Stimulated activated CD4-positive, alpha-beta T cell treated with anti-CD3 and anti-CD28 coated beads, Interleukin-4, amount 100 ng/mL, for 1 hour (primary cell): ENCODE measurements at places on chromosomes 4 and X.

DNA sequence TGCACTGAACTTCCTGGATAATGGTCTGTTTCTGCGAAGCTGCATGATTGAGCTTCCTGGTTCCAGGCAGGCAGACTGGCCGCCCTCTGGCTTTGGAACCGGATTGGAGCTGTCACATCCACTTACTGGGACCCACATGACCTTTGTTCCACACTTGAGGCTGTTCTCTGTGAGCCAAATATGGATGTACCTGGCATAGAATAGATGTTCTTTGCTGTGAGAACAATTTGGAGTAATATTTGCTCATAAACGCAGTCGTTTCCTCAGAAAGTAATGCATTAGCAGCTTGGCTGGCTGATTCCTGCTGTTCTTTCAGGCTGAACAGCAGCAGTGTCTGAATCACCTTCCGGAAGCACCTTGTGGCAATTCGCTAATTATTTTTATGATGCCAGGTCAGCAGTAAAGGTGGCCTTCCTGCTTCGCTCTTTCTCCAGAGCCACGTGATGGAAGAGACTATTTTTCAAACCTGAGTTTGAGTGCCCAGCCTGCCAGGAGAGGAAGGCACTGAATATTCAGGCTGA, 78.1 kb upstream of the BOD1L1 start:
- DNase-seq, result no peak

GRCh38 chrX:45756557-45756956, 555.9 kb upstream of the DIPK2B start:
- no peak for DNase-seq

GRCh38 chr4:17316566-17316965, 195.3 kb downstream of the QDPR start:
- DNase-seq, result no peak

DNA sequence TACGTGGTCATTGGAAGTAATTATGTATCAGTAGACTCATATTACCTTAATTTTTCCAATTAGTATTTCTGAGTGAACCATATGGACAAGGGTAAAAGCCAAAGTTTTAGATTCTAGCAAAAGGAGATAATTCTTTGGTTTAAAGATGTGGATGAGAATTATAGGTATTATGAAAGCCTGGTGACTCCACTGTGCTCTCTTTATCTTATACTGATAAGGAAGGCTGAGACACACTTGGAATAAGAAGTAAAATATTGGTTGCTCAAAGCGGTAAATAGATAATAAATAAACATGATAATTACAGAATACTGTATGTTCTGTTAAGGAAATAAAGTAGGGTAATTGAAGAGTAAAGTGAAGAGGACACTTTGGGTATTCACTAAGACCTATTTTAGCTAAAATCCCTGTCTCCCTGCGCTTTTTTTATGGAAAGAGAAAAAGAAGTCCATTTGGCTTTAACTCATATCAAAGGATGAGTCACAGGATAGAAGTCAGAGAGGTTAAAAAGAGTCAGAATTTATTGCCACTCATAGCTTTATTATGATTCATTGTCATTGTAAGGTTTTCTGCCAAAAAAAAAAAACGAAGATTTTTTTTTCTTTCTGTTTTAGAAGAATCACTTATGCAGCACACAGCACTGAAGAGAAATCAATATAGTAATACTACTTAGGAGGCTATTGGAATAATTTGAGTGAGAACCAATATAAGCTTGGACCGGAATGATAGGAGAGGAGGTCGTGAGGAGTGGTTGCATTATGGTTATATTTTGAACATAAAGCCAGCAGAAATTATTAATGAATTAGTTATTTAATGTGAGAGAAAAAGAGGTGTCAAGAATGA, 2463.1 kb downstream of the ARAP2 start:
- DNase-seq, result no peak

- DNase-seq, result no peak
Observed at GRCh38 chr4:109969919-109970318, 57.2 kb downstream of the EGF start.

DNA sequence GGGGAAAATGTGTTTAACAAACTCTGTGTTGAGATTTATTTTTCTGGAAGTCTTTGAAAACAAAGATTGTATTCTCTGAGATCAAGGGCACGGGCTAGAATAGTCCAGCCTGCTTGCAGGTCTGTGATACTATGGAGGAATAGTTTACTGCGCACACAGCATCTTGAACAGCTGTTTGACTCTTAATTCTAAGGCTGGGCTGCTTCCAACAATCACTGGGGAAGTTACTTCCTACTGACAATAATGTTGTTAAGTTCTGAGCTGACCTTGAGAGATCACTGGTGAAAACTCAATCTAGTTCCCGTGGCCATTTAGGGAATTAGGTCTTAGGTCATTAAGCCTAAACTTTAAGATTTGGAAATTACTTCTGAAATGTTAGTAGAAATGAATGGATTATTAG, 416.1 kb upstream of the FTHL17 start:
- no peak for DNase-seq

GRCh38 chrX:54076903-54077302, 32.6 kb upstream of the PHF8 start:
- no peak for DNase-seq

GRCh38 chr4:184795214-184795844, 30.4 kb downstream of the ACSL1 start:
- DNase-seq, result no peak
